ENCODE measurements at places on chromosomes 11 and 22.
A peak's percentile ranks its signal among the peaks of the same experiment; 100 is the strongest.

DNA sequence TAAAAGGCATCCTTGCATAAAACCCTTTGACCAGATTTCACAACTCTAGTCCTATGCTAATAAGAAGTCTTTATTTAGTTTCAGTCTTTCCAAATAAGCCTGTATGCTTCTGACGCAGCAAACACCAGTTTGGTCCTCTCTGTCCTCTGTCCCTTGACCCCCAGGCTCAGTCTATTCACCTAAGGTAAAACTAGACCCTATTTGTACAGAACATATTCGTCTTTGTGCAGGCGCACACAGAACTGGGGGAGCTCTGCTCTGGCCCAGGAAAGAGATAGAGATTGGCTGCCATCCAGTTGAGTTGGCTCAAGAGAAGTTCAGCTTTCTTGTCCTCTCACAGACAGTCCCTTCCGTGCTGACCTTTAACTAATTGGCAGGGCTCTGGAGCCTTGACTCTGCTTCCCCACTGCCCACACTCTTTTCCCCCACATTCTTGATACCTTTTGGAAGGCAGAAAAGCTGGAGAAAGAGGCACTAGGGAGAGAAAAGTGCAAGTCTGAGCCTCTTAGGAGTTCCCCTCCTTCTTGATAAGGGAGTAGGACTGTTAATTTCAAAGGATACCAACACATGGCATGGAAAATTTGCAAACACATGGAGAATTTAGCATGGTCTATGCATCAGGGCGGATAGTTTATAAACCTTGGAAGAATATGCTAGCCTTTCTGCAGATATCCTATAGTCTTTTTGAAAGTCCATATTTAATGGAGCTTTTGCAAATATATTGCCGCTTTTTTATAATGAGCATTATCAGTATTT, 21.2 kb upstream of the PSMA1 start:
- DNase-seq: no peak

GRCh38 chr22:38781033-38781432, 12.9 kb downstream of the DNAL4 start:
- DNase-seq: no peak

DNA sequence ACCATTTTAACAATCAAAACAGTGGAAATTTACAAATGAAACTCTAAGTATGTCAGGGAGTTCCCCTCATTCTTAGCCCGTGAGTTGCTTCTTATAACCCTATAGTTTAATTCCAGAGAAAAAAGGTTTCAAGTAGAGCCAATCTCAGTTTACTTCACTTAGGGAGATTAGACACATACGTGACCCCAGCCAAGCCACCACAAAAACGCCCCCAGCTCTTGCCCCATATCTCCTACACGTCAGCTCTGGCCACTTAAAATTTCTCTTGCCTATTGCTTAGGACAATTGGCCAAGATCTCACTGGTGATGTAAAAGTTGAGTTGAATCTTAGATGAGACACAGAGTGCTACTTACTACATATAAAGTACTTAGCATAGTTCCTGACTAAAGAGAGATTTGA, 166.4 kb downstream of the ETS1 start:
- no peak for DNase-seq

GRCh38 chr11:12587333-12587991, 86.8 kb upstream of the TEAD1 start:
- no peak for DNase-seq

- DNase-seq: no peak
Measured at GRCh38 chr11:796565-797295, 1.4 kb downstream of the SLC25A22 start.

- no peak for DNase-seq
Measured at GRCh38 chr22:20982563-20982882, 426 bp downstream of the LZTR1 start.

GRCh38 chr11:78564490-78565467, 9.9 kb downstream of the NARS2 start:
- no peak for DNase-seq

DNA sequence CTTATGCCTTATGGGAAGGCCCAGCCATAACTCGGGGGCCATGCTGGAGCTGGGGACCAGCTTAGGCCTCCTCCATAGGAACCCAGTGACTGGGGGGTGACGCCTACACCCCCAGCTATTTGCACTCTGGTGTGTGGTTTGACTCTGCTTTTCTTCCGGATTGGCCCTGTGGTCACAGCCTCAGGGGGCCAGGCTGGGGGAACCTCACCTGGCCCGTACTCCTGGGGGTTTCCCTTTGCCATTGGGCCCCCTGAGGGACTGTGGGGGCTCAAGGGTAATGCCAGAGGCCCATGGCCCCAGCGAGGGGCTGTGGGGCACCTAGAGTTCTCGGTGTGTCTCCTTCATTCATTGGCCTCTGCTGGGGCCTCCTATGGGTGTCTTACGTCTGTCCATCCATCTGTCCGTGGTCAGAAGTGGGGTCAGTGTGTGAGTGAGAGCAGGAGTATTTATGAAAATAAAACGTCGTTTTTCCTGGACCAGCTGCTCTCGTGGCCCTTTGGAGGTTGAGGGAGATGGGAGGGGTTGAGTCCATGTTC, 6.3 kb upstream of the SH3BP1 start:
- DNase-seq: no peak

GRCh38 chr22:41619979-41620588, 759 bp downstream of the DESI1 start:
- DNase-seq: peak; percentile 25

DNA sequence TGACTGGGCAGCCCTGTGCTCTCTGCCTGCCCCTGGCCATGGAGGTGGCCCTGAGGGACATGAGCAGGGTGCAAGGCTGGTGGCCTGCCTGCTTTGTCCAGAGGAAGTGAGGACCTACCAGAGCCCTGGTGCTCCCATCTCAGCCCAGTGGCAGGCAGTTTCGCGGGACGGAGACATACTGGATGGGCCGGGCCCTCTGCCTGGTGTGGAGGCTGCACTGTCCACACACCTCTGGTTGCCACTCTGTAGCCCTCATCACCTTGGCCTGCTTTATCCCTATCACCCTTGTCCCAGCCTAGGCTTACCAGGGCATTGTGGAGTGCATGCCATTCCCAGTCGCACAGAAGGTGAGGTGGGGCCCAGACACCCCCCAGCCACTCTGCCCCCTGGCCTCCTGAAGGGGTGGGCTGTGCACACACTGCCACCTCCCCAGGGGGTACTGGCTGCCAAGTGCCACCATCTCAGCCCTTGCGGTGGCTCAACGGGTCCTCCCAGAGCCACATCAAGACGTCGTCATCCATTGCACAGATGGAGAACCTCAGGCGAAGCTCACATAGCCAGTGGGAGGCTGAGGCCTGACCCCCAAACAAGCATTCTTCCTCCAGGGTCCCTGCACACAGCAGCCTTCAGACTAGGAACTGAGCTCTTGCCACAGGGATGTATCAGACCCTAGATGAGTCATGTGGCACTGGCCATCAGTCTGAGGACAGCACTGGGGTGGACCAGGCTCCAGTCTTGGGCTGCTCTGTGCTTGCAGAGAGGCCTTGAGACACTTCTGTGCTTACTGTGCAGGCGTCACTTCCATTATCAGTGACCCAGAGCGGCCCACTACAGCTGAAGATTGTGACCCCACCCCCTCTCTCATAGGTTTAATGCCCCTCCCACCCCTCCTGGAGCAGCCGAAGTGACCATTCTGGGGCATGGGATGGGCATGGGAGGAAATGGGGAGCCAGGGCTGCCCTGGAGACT, 176.1 kb downstream of the IGLL1 start:
- DNase-seq: no peak

DNA sequence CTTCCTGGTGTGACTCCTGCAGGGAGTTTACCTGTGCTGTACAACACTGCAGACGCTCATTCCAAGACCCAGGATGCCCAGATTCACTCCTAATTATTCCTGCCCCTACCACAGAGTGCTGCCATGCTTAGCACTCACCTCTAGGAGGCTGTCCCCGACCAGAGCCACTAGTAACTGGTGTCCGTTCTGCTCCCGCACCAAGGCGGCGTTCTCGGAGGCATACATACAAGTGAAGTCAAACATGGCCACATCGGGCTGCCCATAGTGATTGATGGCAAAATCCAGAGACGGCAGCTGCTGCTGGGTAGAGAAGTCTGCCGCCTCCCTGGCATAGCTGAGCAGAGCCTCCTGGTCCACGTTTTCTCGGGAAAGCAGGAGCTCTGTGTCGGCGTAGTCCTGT, 122.3 kb upstream of the BID start:
- peak; percentile 46 for DNase-seq

- DNase-seq: no peak
Measured at GRCh38 chr22:37601540-37602442, 6.8 kb upstream of the GGA1 start.

DNA sequence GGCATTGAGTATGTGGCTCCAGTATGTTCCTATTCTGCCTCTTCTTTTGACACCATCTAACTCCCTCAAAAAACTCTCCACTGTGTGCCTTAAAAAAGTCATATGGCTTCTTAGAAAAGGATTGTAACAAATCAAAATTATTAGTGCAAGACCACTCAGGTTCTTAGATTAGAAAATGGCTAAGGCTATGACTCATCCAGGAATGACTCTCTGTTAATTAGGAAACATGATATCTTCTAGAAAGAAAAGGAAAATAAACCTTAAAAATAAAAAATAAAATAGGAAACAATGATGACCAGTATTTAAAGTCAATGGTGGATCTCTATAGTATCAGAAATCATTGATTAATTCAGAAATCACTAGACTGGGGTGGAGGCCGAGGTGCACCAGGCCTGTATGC, 21.7 kb downstream of the SLC25A17 start:
- DNase-seq: no peak

- DNase-seq: no peak
Measured at GRCh38 chr11:19777039-19777376, 64.4 kb downstream of the NAV2 start.

DNA sequence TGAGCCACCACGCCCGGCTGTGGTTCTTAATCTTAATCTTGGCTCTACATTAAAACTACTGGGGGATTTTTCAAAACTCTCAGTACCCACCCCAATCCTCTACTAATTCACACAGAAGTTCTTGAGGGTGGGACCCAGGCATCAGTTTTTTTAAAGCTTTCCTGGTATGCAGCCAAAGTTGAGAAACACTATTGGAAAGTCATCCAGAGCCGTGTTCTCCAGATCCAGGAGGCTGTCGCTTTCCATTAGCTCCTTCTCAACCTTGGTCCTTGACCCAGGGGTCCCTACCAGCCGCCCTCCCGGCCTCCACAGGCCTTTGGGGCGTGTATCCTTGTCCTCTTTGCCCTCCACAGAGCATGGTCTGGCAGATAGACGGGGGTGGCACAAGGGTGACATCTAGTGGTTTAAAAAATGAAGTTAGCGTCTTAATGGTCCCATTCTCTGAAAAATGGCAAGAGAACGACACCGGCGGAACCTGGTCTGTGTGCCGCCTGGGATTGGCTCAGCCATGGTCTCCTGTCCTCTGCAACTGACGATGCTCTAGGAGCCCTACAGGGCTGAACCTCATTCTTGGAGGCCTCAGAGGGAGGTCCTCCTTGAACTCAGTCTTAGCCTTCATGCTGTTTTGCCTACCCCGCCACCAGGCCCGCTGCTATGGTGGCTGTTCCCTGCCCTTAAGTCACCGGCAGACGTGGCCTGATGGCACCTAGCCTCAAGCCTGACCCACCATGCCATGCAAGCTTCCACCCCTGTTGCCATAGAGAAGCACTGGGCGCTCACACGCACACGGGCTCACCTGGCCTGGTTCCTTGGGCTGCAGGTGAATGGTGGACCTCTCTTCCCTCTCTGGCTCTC, 152.0 kb upstream of the SYN3 start:
- DNase-seq: no peak

GRCh38 chr11:18105086-18105801, 638 bp downstream of the SAAL1 start:
- no peak for DNase-seq

Measured in nucleus accumbens (tissue), 56 donors.